Neural crest cell (in vitro differentiated cells): ENCODE measurements at places on chromosomes 2 and 18. TPM values are rescaled to one million over a fixed set of nuclear protein-coding genes. Genes with fewer than 3 reads are reported as not detected.

The GALM gene
- total RNA-seq: 11.3 and 12.5 TPM in 2 replicates

The CHN1 gene
- total RNA-seq: 58.7 and 61.0 TPM in 2 replicates

The KYNU gene
- 0.14 and 0.26 TPM in 2 replicates for total RNA-seq

The PECR gene
- total RNA-seq: 12.5 and 18.2 TPM in 2 replicates

The MATN3 gene
- total RNA-seq: 1.3 and 1.9 TPM in 2 replicates

The GTF2A1L gene
- total RNA-seq: not detected in 2 replicates

The NOSTRIN gene
- not detected in 2 replicates for total RNA-seq

The CACNB4 gene
- 6.0 and 6.9 TPM in 2 replicates for total RNA-seq

The MDH1B gene
- 2.0 and 4.6 TPM in 2 replicates for total RNA-seq

The STPG4 gene
- total RNA-seq: 0.26 and 0.34 TPM in 2 replicates

The CEP68 gene
- total RNA-seq: 25.0 and 29.0 TPM in 2 replicates

The KCNG3 gene
- total RNA-seq: 0.07 TPM in 1 of 2 replicates, not detected in the other

The RUFY4 gene
- not detected in 2 replicates for total RNA-seq

The PARD6G gene
- total RNA-seq: 28.0 and 28.3 TPM in 2 replicates
